Left lung (tissue), 14 donors: ENCODE measurements at places on chromosomes 6 and 20. TPM values are rescaled to one million over a fixed set of nuclear protein-coding genes. Genes with fewer than 3 reads are reported as not detected.

Gene FBXO5
- polyA plus RNA-seq = 38.2 TPM

Gene CST2
- 0.37 TPM for polyA plus RNA-seq

Gene SRC
- 63.5 TPM for polyA plus RNA-seq

Gene BHLHE23
- polyA plus RNA-seq = not detected

Gene PCED1A
- 66.7 TPM for polyA plus RNA-seq

Gene ARFGEF3
- polyA plus RNA-seq = 9.3 TPM

Gene OR2H1
- polyA plus RNA-seq = not detected

Gene KHDC1L
- 1.1 TPM for polyA plus RNA-seq

Gene IL17A
- not detected for polyA plus RNA-seq

Gene TXNDC5
- 108 TPM for polyA plus RNA-seq

GRCh38 chr6:10278746-10279145, 136.1 kb downstream of the TFAP2A start:
- no peak for DNase-seq

DNA sequence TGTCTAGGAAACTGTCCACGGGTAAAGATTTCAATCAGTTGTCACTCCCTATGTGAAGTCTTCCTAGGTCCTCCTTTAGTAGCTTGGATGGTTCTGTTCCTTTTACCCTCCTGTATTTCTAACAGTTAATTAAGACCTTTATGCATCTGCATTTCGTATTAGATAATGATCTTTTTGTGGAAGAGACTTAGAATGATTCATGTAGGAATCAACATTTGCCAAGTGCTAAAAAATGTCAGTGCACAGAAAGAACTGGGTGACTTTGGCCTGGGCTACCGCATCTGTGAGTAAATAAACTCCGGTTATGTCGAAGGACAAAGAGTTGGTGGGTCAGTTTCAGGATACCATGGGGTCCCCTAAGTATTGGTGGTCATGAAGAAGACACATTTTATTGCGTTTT, 918.0 kb downstream of the TFAP2A start:
- DNase-seq = no peak

DNA sequence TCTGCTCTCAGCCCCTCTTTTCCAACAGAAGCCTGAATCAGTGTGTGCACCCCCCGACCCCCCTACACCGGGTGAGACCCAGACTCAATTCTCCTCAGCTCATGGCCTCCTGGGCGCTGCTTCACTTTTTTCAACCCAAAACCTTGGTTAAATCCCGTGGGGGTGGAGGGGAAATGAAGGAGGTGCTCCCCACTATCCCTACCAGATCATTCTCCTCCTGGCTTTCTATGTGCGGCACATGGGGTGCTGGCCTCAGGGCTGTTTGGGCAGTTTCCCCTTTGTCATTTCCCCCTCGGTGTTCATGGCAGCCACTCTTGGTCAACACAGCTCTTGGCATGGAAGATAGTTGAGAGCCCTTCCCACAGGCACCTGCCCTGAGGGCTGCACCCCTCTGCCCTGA, 4.6 kb downstream of the CST4 start:
- DNase-seq = no peak

- peak; percentile 81 for DNase-seq
Observed at GRCh38 chr6:20205722-20206161, 6.5 kb downstream of the MBOAT1 start.

DNA sequence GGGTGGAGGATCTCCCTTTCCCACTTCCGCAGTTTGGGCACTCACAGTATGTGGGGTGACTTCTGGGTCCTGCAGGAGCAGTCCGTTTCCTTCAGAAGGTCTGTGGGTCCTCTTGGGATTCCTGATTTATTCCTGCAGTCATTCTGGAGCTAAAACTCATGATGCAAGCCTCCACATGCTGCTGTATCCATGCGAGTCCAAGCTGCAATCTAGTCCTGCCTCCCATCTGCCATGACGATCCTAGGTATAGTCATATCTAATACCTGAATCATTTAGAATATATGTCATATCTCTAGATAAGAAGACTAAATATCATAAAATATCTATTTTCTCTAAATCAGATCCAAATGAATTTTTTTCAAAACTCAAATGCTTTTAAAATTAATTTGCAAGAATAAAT, 103.4 kb upstream of the AHI1 start:
- no peak for DNase-seq

DNA sequence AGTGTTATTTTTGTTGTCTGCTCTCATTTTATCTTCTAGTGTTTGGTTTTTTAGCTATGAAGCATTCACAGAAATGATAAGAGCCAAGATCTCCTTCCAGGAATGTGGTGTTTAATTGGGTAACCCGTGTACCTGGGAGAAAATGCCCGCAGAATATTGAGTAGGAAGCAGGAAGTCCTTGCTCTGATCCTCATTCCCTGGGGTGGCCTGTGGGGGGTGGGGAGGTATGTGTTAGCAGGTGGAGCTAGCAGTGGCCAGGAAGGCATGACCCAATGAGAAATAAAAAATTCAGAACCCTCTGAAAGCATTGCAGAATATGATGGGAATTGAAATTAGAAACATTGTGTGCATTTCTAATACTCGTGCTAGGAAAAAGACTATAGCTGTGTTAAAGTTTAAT, 100.8 kb downstream of the DTD1 start:
- DNase-seq = no peak

GRCh38 chr20:32562495-32562911, 22.6 kb downstream of the NOL4L start:
- no peak for DNase-seq

GRCh38 chr6:89467437-89467836, 34.5 kb downstream of the ANKRD6 start:
- DNase-seq = no peak

DNA sequence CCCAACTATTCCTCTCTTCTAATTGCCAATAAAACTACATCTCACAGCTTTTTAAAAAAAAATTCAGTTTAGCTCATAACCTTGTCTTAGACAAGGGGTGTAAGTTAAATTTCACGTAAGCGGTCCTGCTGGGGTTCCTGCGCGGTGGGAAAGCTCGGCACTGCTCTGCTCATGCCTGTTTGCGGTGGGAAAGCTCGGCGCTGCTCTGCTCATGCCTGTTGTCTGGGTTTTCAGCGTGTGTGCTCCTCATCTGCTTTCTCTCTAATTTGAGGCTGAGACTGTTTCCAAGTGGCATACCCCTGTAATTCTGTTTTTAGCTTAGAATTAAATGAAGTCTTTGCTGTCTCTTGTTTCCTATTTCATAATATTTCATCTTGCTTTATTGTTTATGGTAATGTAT, 18.6 kb downstream of the ARID1B start:
- no peak for DNase-seq

DNA sequence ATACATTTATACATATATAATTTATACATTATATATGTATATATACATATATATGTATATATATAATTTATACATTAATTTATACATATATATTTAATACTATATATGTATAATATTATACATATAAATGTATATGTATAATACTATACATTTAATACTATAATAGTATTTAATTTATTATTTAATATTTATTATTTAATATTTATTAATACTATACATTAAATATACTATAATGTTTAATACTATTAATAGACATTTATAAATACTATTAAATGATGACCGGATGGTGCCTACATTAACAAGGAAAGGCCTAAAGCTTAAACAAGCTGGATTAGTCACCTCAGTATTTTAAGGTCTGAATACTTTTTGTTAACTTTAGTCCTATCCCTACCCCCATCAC, 145.9 kb upstream of the HTR1E start:
- no peak for DNase-seq

GRCh38 chr20:16424780-16425179, 148.5 kb downstream of the KIF16B start:
- no peak for DNase-seq

DNA sequence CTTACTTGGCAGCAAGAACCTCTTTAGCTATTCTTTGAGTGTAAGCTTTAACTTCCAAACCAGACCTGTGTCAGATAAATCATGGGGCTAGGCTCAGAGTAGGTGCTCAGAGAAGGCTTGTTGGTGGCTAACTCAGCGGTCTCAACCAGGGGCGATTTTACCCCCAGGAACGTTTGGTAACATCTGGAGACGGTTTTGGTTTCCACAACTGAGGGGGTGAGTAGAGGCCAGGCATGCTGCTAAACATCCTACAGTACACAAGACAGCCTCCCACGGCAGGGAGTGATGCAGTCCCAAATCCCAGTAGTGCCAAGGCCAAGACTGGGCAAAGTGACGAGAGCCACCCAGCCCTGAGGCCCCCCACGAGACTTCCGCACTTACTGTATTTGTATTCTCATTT, 59.2 kb downstream of the RAB44 start:
- no peak for DNase-seq

DNA sequence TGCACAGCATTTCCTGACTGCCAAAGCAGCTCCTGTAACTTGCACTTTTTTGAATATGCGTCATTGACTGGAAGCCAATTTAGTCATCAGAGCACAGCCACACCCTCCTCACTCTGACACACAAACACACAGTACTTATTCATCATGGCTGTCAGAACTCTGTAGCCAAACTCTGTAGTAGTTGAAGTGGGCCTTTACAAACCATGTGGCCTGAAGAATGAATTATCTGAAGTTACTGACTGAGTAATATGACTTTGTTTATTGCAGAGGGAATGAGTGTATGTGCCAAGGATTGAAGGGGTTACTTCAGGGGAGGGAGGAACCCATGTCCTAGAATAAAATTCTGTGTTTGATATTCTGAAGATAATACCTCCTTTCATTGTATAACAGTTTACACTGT, 102.7 kb downstream of the FIG4 start:
- DNase-seq = peak; percentile 41

DNA sequence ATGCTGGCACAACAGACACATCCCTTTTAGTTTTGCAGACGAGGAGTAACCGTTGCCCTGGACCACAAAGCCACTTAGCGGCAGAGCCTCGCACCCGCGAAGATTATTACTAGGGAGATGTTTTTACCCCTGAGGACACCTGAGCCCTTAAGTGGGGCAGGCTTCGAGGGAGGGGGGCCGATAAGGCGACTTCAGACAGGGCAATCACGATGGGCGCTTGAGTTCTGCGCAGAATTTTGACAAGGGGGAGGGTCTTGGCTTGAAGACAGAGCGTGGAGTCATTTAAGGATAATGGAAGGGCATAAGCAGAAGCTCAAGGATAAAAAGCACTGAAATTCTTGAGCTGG, 650 bp upstream of the TTK start:
- peak; percentile 41 for DNase-seq

DNA sequence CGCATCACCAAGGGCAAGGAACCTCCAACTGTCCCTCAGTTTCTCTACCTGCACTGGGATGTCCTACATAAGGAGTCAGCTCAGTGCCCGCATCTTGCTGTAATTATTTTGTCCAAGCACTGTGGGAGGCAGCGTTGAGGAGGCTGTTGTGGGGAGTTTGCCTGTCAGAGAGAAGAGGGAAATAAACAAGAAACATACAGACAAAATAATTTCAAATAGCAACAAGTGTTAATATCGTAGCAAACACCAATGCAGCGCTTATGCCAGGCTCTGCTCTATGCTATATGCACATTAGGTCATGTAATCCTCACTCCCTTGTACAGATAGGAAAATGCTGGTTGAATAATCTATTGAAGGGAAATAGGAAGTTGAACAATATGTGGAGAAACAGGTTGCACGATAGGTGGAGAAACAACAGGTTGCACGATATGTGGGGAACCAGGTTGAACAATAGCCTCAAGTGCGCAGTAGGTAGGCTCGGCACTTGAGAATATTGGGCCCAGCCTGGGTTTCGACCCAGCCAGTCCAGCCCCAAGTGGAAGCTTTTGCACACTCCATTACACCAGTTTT, 91.2 kb upstream of the SIRPA start:
- DNase-seq = no peak

DNA sequence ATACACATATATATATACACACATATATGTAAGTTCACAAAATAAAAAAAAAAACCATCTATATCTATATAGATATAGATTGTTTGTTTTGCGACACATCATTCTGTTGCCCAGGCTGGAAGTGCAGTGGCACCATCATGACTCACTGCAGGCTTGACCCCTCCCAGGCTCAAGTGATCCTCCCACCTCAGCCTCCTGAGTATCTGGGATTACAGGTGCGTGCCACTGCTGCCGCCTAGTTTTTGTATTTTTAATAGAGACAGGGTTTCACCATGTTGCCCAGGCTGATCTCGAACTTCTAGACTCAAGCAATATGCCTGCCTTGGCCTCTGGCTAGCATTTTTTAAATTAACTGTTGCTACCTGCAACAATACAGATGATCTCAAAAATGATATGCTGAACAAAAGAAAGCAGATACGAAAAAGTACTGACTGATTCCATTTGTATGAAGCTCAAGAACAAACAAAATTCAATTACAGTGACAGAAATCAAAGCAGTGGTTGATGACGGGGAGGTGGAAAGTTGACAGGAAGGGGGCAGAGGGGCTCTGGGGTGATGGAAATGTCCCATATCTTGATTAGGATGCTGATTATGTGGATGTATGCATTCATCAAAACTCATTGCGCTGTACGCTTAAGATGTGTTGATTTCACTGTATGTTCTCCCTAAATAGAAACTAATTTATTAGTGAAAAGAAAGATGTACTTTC, 49.6 kb downstream of the ATXN1 start:
- no peak for DNase-seq

DNA sequence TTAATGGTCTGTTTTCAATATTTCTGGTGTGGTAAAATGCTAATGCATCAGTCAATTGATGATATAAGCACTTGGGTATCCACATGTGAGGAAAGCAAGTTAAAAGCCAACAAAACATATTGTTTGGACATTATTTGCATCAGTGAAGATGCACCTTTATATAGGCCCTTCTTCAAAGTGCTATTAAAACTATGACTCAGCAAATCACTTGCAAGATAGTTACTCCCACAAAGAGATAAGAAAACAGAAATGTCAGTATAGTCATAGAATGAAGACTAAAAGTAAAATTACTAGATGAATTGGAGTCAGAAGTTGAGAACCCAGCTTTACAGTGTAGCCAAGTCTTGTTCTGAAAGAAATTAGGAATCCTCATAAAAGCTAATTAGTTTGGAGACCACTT, 14.6 kb upstream of the GRM1 start:
- no peak for DNase-seq

DNA sequence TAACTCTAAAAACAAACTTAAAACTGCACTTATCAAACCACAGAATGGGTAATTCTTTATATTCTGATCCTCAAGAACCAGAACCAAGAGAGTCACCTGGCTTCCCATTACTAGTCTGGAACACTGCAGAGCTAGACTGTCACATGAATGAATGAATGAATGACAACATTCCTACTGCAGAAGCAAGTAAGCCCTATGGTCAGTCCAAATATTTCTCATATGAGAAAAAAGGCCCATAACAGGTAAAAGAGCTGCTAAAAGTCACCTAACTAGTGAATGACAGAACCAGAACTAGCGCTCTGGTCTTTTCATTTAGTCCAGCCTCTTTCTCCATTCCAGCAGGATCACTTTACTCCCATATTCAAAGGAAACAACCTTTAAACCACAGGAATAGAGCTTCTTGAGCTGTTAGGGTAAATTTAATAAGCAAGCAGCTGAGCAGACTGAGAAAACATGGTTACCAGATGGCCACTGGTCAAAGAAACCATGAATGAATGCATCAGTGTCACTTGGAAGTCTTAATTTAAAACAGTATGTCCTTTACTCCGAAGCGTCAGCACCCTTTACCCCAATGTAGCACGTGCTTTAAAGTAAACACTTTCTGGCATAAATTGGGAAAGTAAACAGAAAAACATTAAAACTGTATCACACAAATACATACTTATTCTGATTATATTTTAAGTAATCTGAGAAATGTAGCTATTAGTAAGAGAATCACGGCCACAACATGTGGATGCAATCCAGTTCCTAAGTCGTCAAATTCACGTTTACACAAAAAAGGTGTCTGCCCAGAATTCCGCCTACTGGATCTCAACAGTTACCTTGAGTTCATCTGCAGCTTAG, 1.4 kb downstream of the PREP start:
- DNase-seq = no peak
